ENCODE measurements at places on chromosomes 11 and 22.
A peak's percentile ranks its signal among the peaks of the same experiment; 100 is the strongest.

- no peak for DNase-seq
These were observed 24.7 kb upstream of the SLC22A12 start for GRCh38 chr11:64566042-64566914.

GRCh38 chr22:28883917-28884746 lies 760 bp downstream of the ZNRF3 start:
- DNase-seq = no peak

DNA sequence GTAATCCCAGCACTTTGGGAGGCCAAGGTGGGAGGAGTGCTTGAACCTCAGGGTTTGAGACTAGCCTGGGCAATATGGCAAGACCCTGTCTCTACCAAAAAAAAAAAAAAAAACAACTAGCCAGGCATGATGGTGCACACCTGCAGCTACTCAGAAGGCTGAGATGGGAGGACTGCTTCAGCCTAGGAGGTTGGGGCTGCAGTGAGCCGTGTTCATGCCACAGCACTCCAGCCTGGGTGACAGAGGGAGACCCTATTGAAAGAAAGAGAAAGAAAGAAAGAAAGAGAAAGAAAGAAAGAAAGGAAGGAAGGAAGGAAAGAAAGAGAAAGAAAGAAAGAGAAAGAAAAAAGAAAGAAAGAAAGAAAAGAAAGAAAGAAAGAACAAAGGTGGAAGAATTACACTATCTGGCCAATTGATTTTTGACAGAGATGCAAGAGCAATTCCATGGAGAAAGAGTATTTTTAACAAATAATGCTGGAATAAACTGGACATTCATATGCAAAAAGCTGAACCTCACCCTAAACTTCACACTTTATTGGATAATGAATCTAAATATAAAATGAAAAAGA lies 33.9 kb upstream of the SLC25A1 start:
- DNase-seq = no peak

- no peak for DNase-seq
These were observed 382.5 kb downstream of the NXPE2 start for GRCh38 chr11:115060840-115061239.

DNA sequence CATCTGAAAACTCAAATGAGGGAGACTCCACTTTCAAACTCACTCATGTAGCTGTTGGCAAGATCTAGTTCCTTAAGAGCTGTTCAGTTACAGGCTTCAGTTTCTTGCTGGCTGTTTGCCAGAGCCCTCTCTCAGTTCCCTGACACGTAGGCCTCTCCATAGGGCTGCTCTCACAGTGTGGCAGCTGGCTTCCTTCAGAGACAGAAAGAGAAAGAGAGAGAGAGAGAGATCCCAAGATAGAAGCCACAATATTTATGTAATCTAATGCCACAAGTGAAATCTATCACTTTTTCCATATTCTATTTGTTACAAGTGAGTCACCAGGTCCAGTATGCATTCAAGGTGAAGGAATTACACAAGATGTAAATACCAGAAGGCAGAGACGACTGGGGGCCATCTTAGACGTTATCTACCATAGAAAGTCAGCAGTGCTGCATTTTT lies 168.8 kb downstream of the RCN1 start:
- DNase-seq = no peak

DNA sequence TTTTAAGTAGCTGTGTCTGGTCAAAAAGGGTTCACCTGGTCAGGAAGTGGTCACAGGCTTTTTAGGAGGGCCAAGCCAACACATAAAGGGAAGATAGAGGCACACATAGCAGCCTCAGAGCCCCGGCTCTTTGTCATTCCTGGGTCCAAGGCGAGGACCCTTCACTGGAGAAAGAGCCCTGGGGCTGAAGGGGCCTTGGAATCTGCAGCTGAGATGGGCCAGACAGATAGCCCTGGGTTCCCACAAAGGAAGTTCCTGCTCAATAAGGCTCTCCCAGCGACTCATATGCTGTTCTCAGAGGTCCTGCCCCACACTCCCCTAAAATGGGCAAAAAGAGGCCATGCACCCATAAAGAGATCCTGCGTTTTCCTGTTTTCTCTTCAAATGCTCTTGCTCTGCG lies 77.7 kb downstream of the LINC01488 start:
- no peak for DNase-seq

- no peak for DNase-seq
These were observed 12.2 kb upstream of the SIK3 start for GRCh38 chr11:117110294-117110950.

DNA sequence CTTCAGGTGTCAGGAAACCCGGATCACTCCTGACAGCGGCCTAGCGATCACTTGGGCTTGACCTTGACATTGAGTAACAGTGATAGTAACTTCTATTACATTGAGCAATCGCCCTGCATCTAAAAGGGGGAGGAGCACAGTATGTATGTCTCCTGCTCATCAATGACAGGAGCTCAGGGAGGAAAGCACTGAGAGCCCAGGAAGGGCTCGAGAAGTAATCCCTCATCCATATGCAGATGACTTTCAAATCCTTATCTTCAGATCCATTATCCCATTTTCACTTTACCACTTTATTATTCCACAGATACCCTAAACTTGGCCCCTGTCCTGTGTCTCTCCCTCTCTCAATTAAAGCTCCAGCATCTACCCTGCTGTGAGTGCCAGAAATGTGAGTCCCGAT lies 47.8 kb downstream of the ABTB2 start:
- no peak for DNase-seq

GRCh38 chr22:50569041-50569459 lies 6.3 kb upstream of the SYCE3 start:
- no peak for DNase-seq

DNA sequence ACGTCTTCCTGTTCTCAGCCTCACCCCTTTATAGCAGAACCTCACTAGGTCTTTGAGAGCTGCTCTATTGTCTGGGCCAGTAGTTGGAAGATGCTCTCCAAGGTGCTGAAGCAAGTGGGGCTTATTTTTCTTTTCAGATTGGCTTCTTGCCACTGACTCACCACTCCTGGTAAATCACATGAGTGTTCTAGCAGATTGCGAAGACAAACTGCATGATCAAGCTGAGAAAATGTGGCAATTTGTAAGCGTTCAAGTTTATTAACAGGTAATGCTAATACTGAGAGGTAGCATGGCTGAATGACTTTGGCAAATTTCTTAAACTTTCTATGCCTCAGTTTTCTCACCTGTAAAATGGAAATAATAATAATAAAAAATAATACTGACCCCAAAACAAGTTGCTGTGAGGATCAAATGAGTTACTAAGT lies 59.2 kb downstream of the CACNG2 start:
- DNase-seq = no peak

DNA sequence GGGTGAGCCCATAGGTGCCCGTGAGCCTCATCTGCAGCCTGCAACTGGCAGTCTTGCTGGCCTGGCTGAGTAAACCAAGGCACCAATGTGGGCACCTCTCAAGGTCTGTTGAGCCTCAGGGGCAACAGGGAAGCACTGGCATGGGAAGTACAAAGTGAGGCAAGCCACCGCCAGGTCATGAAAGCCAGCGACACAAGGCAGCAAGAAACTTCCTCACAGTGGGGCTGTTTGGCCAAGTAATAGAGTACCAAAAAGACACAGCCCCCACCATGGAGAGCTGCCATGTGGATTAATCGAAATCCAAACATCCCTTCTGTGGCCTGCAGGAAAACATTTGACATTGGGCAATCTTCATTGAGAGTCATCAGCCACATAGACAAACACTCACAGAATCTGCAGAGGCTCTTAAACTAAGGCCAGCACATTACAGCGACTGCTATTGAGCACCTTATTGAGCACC lies 43.6 kb upstream of the FIBIN start:
- DNase-seq = no peak

DNA sequence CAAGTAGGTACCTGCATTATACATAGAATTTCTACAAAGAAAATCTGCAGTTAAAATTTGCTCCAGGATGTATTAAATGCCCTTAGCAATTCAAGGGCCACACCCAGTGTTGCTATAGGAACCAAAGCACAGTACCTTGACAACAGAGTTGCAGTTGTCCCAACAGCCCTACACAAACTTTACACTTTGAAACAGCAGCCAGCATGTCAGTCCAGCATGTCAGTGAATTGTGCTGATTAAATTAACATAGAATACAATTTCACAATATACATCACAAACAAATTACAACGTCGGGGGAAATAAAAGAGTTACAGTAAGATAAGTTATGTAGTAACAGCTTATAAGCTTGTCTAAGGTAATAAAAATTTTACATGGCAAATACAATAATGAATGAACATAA lies 389.2 kb downstream of the SOX6 start:
- DNase-seq = no peak

- DNase-seq = peak; percentile 44
These were observed 1.3 kb upstream of the HDAC10 start for GRCh38 chr22:50252082-50253045.

DNA sequence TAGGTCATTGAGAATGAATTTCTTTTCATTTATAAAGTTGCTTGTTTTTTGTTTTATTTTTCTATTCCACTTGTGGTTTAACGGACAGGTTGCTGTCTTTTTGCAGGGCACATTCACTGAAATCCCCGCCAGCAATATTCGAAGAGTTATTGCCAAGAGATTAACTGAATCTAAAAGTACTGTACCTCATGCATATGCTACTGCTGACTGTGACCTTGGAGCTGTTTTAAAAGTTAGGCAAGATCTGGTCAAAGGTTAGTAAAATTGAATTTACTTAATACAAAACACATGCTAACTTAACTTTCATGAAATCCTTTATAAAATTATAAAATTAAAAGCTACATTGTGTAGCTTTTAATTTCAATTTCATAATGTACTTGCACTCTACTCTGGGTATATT lies 53.6 kb downstream of the PDHX start:
- no peak for DNase-seq

GRCh38 chr11:112156956-112157766 lies 6.7 kb downstream of the IL18 start:
- DNase-seq = no peak

DNA sequence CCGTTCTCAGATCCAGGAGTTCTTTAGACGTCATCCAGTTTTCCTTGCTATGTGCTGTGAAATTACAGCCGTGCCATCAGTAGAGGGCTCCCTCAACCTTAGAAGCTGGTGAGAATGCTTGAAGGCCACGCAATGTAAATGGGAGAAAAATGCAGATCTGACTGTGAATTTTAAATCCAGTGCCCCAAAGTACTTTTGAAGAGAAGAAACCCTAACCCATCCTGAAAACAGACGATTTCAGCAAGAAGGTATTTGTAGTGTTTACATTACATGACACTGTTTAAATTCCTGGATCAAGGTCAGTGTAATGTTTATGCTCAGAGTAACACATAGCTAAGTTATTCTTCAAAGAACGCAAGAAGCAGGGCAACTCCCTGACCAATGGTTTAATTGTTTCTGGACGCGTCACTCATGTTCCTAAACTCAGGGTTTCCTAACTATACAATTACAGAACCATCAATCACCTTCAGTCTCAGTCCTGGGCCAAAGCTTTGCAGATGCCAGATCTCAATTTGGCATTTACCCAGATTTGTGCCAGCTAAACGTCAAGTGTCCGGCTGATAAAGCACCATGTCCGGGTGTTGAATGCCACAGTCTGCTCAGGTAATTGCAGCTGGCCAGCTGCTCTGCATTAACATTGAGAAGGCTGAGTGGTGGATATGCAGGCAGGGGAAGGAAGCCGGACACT lies 38.2 kb downstream of the ADAMTS8 start:
- DNase-seq = no peak

DNA sequence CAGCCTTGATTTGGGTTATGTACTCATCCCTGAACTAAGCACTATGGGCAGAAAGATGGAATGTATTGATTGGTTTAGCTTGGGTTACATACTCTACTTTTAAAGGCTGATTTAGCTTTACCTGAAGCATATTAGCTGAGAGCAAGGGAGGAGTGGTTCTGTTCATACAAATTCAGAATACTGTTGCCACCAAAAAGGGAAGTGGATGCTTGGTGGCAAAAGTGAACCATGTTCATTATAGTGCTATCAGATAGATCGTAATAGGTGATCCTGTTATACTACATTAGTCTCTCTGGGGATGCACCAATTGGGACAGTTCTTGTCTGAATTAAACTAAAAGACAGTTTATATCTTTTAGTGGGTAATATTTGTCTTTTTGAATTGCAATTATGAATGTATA lies 44.5 kb upstream of the RRM1 start:
- no peak for DNase-seq

- no peak for DNase-seq
These were observed 108.2 kb downstream of the SLC36A4 start for GRCh38 chr11:93089474-93090102.

DNA sequence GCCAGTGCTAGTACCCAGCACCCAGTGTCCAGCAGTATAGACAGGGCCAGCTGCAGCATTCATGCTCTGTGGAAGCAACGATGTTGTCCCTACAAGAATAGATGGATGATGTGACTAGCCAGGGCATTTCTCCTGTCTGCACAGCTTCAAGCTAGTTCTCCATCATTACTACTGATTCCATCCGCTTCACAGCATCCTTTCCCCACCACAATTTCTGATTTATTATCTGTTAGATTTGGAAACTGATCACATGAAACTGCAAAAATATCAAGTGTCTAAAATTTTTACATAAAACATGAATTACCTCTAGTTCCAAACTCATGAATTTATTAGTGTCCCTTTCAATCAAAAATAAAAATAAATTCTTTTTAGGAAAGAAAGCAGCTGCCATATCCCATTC lies 138.9 kb upstream of the POU2AF2 start:
- no peak for DNase-seq

DNA sequence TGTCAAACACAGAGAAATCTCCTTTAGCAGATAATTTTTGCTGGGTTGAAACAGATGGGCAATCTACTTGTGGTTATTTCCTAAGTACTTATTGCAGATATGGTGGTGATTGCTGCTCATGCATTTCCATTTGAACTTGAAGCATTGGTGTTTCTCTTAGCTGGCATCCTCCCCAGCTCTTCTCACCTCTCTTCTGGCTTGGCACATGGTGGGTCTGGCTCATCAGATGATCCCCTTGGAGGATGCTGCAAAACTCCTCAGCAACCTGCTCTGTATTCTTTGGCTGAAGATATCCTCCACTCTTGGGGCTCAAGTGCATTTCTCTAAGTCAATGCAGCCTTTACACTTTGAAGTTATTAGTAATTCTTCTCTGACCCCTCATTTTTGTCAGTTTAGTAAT lies 87.3 kb upstream of the MYO18B start:
- DNase-seq = no peak

- DNase-seq = no peak
These were observed 202.6 kb upstream of the TMEM45B start for GRCh38 chr11:129613071-129613470.

DNA sequence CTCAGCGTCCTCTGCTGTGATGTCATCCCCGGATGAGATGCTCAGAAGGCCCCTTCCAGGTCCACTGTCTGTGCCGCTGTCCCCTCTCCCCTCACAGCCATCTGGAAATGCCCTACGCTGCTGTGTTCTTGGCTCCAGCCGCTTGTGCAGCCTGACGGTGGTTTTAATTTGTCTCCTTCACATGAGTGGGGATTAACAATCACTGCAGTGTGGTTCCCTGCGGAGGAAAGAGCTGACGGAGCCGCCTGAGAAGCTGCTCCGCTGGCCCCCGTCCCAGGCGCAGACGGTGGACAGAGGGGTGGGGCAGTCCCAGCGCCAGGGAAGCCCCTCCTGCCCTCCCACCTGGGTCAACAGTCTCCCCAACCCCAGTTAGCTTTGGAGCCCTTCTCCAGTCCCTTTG lies 67.5 kb upstream of the PHF21B start:
- DNase-seq = no peak

Data from activated naive CD8-positive, alpha-beta T cell treated with anti-CD3 and anti-CD28 coated beads, Interleukin-2, amount 50 U/mL, for 16 hours (primary cell).